ENCODE measurements at places on chromosomes 1 and 21.
A peak's percentile ranks its signal among the peaks of the same experiment; 100 is the strongest.

DNA sequence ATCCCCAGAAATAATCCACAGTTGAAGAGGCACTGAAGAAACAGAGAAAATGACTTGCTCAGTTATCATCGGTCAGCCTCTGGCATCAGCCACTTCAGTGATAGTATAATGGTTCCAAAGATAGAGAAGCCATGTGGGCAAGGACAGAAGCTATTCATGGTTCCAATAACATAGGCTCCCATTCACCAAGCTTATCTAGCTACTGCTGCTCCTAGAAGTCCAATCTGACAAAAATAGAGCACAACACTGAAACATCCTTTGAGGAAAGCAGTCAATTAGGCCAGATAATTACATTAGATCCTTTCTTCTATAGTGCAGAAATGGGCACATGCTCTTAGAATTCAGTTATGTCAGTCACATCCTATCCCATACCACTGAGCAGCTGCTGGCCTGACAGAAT, 33.5 kb upstream of the CRB1 start:
- no peak for DNase-seq

GRCh38 chr1:164672588-164672987, 113.6 kb downstream of the PBX1 start:
- no peak for DNase-seq

DNA sequence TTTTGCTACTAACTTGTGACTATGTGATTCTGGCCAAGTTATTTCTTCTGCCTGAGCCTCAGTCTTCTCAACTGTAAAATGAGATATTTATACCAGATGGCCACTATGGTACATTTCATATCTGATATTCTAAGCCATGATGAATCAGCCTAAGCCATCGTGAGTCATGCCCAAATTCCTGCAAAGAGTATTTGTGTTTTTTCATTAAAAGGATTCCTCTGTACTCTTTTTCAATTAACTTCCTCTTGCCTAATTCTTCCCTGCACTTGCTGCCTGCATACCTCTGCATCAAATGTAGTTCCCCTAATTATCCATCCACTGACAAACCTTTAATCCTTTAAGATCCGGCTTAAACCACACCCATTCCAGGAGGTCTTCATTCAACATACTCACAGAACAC, 575.1 kb upstream of the BEND5 start:
- DNase-seq = no peak

DNA sequence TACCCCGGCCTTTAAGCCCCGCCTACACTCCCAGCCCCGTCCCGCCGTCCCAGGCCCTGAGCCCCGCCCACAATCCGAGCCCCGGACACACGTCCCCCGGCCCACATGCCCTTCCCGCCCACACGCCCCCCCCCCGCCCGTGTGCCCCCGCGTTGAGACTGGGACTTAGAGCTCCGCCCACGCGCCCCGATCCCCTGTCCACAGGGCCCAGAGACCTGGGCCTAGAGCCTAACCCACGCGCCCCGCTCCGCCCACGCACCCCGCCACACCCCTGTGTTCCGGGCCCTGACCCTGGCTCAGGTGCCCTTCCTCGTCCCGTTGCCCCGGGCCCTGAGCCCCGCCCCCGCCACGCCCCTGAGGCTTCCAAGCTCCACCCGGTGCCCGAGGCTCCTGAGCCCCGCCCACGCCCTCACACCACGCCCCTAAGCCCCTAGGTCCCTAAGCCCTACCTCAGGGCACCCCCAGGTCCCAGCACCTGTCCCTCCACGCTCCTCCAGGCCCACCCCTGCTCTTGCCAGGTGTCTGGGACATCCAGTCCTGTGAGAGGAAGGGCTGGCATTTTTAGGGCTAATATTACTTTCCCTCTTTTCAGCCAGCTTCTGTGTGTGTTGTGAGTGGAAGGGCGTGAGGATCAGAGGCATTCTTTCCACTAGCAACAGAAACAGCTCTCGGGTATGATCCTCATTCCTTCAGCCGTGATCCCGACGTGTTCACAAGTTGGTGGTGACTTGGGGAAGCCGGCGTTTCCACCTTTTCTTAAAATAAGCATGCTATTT, 552 bp upstream of the GPR157 start:
- peak; percentile 95 for DNase-seq

GRCh38 chr1:201140235-201140940, 13.4 kb upstream of the ASCL5 start:
- DNase-seq = no peak

- no peak for DNase-seq
These were observed 278.0 kb downstream of the BRINP2 start for GRCh38 chr1:177448652-177449357.
